ENCODE measurements at places on chromosomes 1 and 21. TPM values are rescaled to one million over a fixed set of nuclear protein-coding genes. Genes with fewer than 3 reads are reported as not detected.

DNA sequence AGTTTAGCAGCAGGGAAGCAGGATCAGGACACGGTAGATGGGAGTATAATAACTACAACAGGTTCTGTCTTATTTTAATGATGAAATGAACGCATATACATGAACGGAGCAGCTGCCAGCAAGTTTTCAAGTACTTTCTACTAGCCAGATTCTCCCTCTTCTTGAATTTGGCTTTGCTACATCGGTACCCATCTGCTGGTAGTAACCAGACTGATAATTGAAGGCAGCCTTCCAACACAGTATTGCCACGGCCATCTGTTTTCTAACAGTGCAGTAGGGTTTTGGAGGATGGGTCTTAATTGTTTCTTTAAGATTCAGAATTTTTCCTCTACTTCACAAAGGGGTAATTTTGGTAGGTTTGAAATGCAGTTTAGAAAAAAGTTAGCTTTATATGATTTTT lies 33.4 kb downstream of the CENPF start:
- DNase-seq, result no peak

- no peak for DNase-seq
Measured at GRCh38 chr1:76281306-76281705, 206.8 kb downstream of the ST6GALNAC3 start.

GRCh38 chr1:210397252-210397651 lies 68.5 kb downstream of the HHAT start:
- DNase-seq, result no peak

GRCh38 chr1:35470977-35471613 lies 86.1 kb downstream of the KIAA0319L start:
- no peak for DNase-seq

DNA sequence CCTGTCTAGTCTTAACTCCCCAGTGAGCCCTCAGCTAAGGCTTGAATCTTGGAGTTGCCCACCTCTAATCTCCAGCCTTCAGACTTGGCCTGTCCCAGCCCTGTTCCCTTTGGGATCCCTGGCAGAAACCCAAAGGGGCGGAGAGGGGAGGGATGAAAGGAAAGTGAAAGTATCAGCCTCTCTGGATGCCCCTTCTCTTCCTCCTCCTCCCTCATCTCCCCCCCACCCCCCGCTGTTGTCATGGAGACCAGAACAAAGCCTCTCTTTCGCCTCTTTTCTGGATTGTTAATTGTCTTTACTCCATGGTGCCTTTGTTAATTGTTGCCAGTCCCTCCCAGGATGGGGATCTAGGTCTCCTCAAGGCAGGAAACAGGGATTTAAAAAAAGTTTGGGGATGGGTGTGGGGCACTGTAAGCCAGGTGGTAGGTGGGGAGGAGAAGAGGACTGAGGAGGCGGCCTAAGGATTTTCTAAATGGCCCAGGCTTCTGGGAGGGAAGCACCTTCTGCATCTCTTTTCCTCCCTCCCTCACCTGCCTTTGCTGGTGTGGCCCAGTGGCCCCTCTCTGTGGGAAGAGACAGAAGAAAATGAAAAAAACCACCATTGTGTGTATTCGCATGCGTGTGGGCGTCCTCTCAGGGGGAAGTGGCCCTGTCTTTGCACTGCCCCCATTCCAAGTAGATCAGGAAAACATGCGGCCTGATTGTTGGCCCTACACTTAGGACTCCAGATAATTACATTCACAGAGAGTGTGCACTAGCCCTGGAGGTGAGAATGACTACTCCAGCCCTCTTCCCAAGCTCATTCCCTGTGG lies 7.5 kb upstream of the SOX13 start:
- DNase-seq, result peak; percentile 37

DNA sequence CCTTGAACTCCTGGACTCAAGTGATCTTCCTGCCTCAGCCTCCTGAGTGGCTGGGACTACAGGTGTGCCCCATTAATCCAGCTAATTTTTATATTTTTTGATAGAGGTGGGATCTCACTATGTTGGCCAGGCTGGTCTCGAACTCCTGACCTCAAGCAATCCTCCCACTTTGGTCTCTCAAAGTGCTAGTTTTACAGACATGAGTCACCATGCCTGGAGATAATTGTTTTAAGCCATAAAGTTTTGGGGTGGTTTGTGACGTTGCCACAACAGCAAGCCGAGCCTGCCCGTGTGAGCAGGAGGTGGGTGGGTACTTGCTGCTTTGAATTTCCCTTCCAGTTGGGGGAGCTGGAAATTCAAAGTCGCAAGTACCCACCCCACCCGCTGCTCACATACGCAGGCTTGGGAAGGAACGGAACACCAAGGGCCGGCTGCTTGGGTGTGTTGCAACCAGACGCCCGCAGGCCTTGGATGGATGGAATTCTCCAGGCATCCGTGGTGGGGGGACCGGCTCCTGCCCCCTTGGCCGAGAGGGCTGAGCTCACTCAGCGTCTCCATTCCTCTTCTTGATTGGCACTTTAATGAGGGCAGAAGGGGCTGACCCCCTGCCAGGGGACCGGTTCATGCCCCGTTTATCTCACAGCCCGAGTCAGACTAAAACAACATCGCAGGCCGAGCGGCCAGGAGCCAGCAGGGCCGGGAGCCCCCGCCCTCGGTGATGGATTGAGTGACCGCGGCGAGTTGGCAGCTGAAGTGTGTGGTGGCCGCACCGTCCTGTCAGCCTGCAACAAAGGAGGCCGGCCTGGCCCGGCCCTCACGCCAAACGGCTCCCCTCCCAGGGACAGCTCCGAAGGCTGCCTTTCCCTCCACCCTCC lies 78.1 kb downstream of the DHRS3 start:
- peak; percentile 57 for DNase-seq

GRCh38 chr1:10647414-10648170 lies 148.9 kb downstream of the CASZ1 start:
- no peak for DNase-seq

RSPH1 gene
- 0.30 TPM for total RNA-seq

DNA sequence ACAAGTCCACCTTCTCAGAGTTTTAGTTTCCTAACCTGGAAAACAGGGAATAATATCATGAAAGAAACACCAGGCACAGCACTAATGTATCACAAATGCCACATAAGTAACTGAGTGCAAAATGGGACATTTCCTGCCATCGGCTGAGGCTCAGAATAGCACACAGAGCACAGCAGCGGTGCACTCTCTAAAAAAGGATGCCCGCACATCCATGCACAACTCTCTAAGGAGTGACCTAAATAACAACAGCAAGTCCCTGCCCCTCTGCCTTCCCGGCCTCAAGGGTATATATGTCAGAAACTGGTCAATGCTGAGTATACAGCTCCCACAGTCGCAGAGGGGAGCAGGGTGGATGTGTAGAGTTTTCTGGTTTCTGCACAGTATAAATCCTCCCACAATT lies 100.1 kb upstream of the ERG start:
- DNase-seq, result no peak

DNA sequence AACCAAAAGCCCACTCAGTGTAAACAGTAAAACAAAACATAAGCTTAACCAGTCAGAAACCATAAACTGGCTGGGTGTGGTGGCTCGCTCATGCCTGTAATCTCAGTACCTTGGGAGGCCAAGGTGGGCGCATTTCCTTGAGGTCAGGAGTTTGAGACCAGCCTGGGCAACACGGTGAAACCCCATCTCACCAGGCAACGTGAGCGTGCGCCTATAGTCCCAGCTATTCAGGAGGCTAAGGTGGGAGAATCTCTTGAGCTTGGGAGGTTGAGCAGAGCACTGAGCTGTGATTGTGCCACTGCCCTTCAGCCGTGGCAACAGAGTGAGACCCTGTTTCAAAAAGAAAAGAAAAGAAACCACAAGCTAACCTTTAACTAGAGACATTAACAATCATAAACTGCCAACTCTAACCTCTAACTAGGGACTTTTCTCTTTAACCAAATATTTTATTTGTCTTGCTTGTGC lies 13.1 kb upstream of the PRRC2C start:
- no peak for DNase-seq

All from WTC11 (cell line).